Natural killer cell (primary cell): ENCODE measurements at places on chromosomes 4 and X. TPM values are rescaled to one million over a fixed set of nuclear protein-coding genes. Genes with fewer than 3 reads are reported as not detected.
A peak's percentile ranks its signal among the peaks of the same experiment; 100 is the strongest.

DNA sequence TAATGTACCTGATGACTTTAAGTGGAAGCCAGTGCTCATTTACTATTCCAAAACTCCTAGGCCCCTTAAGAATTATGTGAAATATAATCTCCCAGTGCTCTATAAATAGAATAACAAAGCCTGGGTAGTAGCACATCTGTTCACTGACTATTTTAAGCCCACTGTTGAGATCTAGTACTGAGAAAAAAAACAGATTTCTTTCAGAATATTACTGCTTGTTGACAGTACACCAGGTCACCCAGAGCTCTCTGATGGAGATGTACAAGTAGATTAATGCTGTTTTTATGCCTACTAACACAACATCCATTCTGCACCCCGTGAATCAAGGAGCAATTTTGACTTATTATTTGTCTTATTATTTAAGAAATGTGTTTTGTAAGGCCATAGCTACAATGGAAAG lies 75.7 kb downstream of the FAM47C start:
- no peak for DNase-seq
- no peaks in the 10 kb centered on the region for H3K36me3 ChIP-seq
- H3K27me3 ChIP-seq: no peaks in the 10 kb centered on the region

GRCh38 chrX:12401252-12401651 lies 263.0 kb downstream of the FRMPD4 start:
- no peaks in the 10 kb centered on the region for H3K36me3 ChIP-seq
- no peak overlapping the region for H3K27ac ChIP-seq
- H3K4me3 ChIP-seq: no peak overlapping the region
- DNase-seq: no peak

DNA sequence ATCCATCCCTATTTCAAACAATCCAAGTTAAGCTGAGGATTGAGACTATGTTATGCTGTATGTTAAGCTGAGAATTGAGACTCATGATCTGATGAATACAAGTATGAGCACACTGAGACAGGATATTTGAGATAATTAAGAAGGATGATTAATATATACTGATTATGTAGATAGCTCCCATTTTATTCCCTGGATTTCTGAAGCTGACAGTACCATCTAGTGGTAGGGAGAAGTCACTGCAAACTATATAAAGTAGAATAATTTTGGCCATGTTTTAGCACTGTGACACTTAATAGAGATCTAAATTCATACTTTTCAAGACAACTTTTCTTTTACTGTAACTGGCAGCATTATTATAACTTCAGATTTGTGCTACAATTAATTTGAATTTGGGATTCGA lies 63.8 kb upstream of the HPRT1 start:
- peak; percentile 41 for DNase-seq
- no peak overlapping the region for H3K27ac ChIP-seq
- no peaks in the 10 kb centered on the region for H3K4me1 ChIP-seq
- no peaks in the 10 kb centered on the region for H3K27me3 ChIP-seq

DNA sequence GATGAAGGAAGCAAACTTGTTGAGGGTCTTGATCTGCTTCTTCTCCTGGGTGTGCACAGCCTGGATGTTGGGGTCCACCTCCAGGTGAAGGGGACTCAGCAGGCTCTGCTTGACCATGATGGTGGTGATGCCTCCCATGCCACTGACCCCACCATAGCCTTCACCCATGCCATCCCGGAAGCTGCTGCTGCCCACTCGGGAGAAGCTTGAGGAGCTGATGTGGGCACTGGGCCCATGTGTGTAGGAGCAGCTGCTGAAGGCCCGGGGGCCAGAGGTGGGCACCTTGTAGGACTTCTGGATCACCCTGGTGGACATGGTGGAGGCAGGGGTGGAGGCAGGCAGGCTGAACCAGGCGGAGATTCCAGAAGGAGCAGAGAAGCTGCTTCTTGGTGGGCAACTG lies 432.7 kb upstream of the DIPK2B start:
- no peak for DNase-seq
- no peaks in the 10 kb centered on the region for H3K4me1 ChIP-seq
- H3K36me3 ChIP-seq: no peaks in the 10 kb centered on the region
- no peak overlapping the region for H3K4me3 ChIP-seq

- no peak overlapping the region for H3K4me3 ChIP-seq
- H3K27me3 ChIP-seq: no peaks in the 10 kb centered on the region
- H3K27ac ChIP-seq: no peak overlapping the region
- H3K4me1 ChIP-seq: peaks cover 21% of the 10 kb centered on the region
Observed at GRCh38 chr4:39635023-39635422, 3.6 kb downstream of the SMIM14 start.

DNA sequence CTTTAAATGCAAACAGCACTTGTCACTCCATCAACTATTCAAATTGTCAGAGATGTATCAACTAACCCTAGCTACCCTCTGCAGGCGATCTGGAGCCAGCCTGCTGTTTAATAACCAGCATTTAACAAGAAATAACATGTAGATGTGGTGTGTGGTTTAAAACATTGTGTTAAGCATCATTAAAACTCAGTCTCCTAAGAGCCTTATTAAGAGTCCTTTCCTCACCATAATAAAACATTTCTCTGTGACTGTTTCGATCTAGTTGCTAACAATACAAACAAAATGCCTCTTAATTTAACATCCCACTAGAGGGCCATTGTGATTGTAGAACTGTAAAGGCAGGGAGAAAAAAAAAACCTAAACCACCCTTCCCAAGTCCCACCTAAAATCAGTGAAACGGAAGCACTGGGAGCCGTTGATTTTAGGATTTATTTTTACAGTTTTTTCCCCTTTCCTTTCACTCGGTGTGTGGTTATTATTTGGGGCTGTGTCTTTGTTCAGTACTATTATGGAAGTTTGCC lies 708.6 kb downstream of the C4orf33 start:
- no peak overlapping the region for H3K4me3 ChIP-seq
- H3K36me3 ChIP-seq: no peaks in the 10 kb centered on the region
- H3K27ac ChIP-seq: no peak overlapping the region
- no peaks in the 10 kb centered on the region for H3K4me1 ChIP-seq

GRCh38 chr4:15314974-15315373 lies 112.9 kb upstream of the C1QTNF7 start:
- H3K27ac ChIP-seq: no peak overlapping the region
- H3K36me3 ChIP-seq: no peaks in the 10 kb centered on the region
- no peaks in the 10 kb centered on the region for H3K4me1 ChIP-seq
- no peaks in the 10 kb centered on the region for H3K27me3 ChIP-seq
- no peak for DNase-seq
- H3K4me3 ChIP-seq: no peak overlapping the region

- H3K27ac ChIP-seq: no peak overlapping the region
- no peaks in the 10 kb centered on the region for H3K27me3 ChIP-seq
- DNase-seq: no peak
- peaks cover 12% of the 10 kb centered on the region for H3K4me1 ChIP-seq
Observed at GRCh38 chrX:72081605-72082320, 50.0 kb downstream of the RTL5 start.

The BRS3 gene
- total RNA-seq: not detected

The WAS gene
- total RNA-seq: 141 TPM
